Right atrium auricular region (tissue), 2 donors: ENCODE measurements at places on chromosomes 7 and 10.

DNA sequence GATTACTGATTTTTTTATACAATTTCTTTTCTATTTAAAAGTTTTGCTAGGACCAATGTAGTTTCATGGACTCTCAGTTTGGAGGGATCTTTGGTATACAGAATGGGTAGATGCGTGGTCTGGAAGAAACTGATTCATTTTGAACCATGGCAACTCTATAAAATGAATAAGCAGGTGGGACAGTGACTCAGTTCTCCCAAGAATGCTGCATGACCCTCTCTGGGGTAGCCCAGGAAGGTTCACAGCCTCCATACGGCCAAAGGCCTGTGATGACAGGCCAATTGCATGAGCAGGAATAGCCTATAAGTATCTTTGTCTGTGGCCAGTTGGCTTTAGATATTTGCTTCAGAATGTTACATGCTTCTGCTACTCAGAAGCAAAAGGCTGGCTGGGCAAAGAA is 113.3 kb upstream of the RSU1 start:
- H3K4me1 ChIP-seq = no peaks in the 10 kb centered on the region
- DNase-seq = no peak
- H3K4me3 ChIP-seq = no peak overlapping the region
- H3K36me3 ChIP-seq = no peaks in the 10 kb centered on the region

GRCh38 chr7:151000897-151001495 is 10.2 kb downstream of the NOS3 start:
- H3K4me3 ChIP-seq = no peak overlapping the region
- no peaks in the 10 kb centered on the region for H3K4me1 ChIP-seq
- no peaks in the 10 kb centered on the region for H3K36me3 ChIP-seq
- H3K27me3 ChIP-seq = no peaks in the 10 kb centered on the region
- no peak for DNase-seq
- no peak overlapping the region for H3K27ac ChIP-seq

GRCh38 chr7:112940314-112940732 is 146.3 kb downstream of the GPR85 start:
- peak overlapping the region; percentile 75 for H3K27ac ChIP-seq
- H3K36me3 ChIP-seq = no peaks in the 10 kb centered on the region
- no peaks in the 10 kb centered on the region for H3K27me3 ChIP-seq
- peak overlapping the region; percentile 49 for H3K4me3 ChIP-seq
- peaks cover 31% of the 10 kb centered on the region for H3K4me1 ChIP-seq

DNA sequence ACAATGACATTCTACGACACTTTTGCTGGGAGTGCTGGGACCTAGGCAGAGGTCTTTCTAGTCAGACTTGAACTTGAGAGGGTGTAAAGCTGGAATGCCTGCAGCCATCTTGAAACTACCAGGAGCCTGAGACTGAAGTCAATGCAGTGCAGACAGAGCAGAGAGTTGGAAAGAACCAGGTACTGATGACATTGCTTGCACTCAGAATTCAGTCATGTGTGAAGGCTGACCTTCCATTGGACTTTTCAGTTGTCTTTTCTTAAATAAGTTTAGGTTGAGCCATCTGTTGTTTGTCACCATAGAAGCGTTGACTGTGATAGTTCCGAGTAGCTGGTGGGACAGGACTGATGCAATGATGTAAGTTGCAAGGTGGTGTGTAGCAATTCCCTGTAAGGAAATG is 3.1 kb upstream of the PLPP4 start:
- no peaks in the 10 kb centered on the region for H3K4me1 ChIP-seq
- no peak overlapping the region for H3K4me3 ChIP-seq
- peaks cover 14% of the 10 kb centered on the region for H3K27me3 ChIP-seq
- DNase-seq = no peak
- H3K36me3 ChIP-seq = no peaks in the 10 kb centered on the region

DNA sequence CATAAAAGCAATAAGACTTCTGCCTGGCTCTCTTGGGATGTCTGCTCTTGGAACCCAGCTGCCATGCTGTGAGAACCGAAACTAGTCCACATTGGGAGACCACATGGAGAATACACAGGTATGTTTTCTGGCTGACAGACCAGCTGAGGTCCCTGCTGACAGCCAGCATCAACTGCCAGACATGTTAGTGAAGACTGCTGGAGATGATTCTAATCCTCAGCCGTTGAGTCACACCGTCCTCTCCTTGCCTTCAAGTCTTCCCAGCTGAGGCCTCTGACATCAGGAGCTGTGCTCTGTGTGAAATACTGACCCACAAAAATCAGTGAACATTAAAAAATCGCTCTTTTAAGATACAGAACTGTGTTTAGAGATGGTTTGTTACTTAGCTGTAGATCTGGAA is 36.9 kb upstream of the AGR2 start:
- H3K36me3 ChIP-seq = no peaks in the 10 kb centered on the region
- no peak overlapping the region for H3K27ac ChIP-seq
- H3K4me3 ChIP-seq = no peak overlapping the region
- no peaks in the 10 kb centered on the region for H3K27me3 ChIP-seq
- H3K4me1 ChIP-seq = no peaks in the 10 kb centered on the region
- DNase-seq = no peak

GRCh38 chr7:149753375-149754233 is 19.8 kb downstream of the ZNF467 start:
- H3K4me1 ChIP-seq = no peaks in the 10 kb centered on the region
- no peak for DNase-seq
- H3K4me3 ChIP-seq = no peak overlapping the region
- H3K36me3 ChIP-seq = no peaks in the 10 kb centered on the region
- H3K27ac ChIP-seq = no peak overlapping the region

- no peak overlapping the region for H3K27ac ChIP-seq
- no peaks in the 10 kb centered on the region for H3K27me3 ChIP-seq
- H3K36me3 ChIP-seq = no peaks in the 10 kb centered on the region
- no peak overlapping the region for H3K4me3 ChIP-seq
- no peak for DNase-seq
These were observed 1017.6 kb downstream of the SORCS3 start for GRCh38 chr10:105658696-105659095.

- H3K27ac ChIP-seq = no peak overlapping the region
- DNase-seq = no peak
- H3K4me1 ChIP-seq = no peaks in the 10 kb centered on the region
- H3K4me3 ChIP-seq = no peak overlapping the region
- no peaks in the 10 kb centered on the region for H3K36me3 ChIP-seq
These were observed 398.5 kb upstream of the AKR1E2 start for GRCh38 chr10:4427532-4427931.

- H3K27me3 ChIP-seq = no peaks in the 10 kb centered on the region
- H3K27ac ChIP-seq = peak overlapping the region; percentile 20
- peaks cover 46% of the 10 kb centered on the region for H3K36me3 ChIP-seq
These were observed 67.9 kb upstream of the AFAP1L2 start for GRCh38 chr10:114471906-114472876.

DNA sequence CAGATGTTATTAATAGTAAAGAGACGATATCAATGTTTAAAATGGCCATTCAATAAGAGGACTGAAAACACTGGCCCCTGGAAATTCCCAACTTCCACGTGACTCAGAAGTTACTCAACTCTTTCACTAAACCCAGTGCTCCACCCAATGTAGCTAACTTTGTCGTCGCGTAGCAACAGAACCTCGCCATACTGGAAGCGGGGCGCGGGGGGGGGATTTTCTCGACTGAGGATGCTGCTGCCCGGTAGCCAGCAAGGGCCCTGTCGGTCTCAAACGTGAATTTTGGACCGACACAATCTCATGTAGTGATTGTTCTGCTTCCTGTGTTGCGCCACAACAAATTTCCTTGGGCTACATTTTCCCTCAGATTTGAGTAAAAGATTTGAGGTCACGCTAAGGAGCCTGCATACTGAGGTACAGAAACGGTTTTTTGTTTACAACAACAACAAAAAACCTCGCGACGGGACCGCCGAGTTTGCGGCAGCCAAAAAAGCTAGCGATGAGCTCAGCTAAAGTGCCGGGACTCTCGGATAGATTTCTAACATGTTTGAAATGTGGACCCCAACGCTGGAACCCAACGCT is 977 bp upstream of the SFR1 start:
- peak overlapping the region; percentile 99 for H3K27ac ChIP-seq
- peaks cover 11% of the 10 kb centered on the region for H3K4me1 ChIP-seq
- no peaks in the 10 kb centered on the region for H3K27me3 ChIP-seq
- H3K4me3 ChIP-seq = peak overlapping the region; percentile 69
- no peaks in the 10 kb centered on the region for H3K36me3 ChIP-seq

DNA sequence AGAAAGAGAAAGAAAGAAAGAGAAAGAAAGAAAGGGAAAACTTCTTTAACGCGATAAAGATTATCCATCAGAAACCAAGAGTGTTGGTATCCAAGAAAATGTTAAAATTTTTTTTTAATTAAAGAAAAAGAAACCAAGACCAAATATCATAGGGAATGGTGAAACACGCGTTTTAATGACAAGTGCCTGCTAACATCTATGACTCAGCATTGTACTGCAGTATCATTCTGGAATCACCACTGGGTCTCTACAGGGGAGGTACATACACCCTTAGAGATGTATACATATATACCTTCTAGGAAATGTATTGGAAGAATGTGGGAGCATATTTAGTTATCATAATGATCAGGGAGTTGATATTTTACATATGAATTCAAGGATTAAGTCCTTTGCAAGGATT is 32.1 kb upstream of the PIK3AP1 start:
- no peaks in the 10 kb centered on the region for H3K27me3 ChIP-seq
- H3K27ac ChIP-seq = no peak overlapping the region
- no peaks in the 10 kb centered on the region for H3K4me1 ChIP-seq
- DNase-seq = no peak

- no peak overlapping the region for H3K4me3 ChIP-seq
- no peaks in the 10 kb centered on the region for H3K4me1 ChIP-seq
- no peaks in the 10 kb centered on the region for H3K27me3 ChIP-seq
These were observed 76.9 kb upstream of the RSBN1L start for GRCh38 chr7:77619314-77619713.

- DNase-seq = no peak
- no peaks in the 10 kb centered on the region for H3K4me1 ChIP-seq
- no peak overlapping the region for H3K27ac ChIP-seq
- no peaks in the 10 kb centered on the region for H3K27me3 ChIP-seq
- peaks cover 5% of the 10 kb centered on the region for H3K36me3 ChIP-seq
- H3K4me3 ChIP-seq = no peak overlapping the region
These were observed 49.9 kb downstream of the TRIM24 start for GRCh38 chr7:138510003-138510402.

GRCh38 chr7:87188930-87189329 is 30.6 kb downstream of the TMEM243 start:
- H3K27ac ChIP-seq = no peak overlapping the region
- no peak for DNase-seq
- no peaks in the 10 kb centered on the region for H3K4me1 ChIP-seq
- H3K36me3 ChIP-seq = peaks cover 95% of the 10 kb centered on the region

- no peaks in the 10 kb centered on the region for H3K4me1 ChIP-seq
- no peak overlapping the region for H3K27ac ChIP-seq
- no peaks in the 10 kb centered on the region for H3K36me3 ChIP-seq
- H3K4me3 ChIP-seq = no peak overlapping the region
- peak; percentile 38 for DNase-seq
These were observed 16.6 kb downstream of the GTF2I start for GRCh38 chr7:74674166-74674565.

DNA sequence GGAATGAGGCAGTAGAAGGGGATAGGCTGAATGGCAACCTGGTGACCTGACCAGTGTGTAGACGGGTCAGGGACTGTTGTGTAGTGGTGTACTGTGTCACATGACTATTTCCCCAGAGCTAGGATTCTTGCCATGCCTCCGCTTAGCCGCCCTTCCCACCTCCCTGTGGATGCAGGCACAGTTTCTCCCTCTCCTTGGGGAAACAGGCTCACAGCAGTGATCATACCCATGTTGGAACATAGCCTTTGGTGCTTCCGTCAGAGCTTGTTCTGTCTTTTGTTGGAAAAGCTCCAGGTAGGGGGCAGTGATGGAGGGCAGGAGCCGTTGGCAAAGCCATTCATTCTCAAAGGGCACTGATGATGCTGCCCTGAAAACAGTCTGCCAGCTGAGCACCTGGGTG is 44.3 kb downstream of the OGDH start:
- H3K4me1 ChIP-seq = no peaks in the 10 kb centered on the region
- H3K36me3 ChIP-seq = peaks cover 56% of the 10 kb centered on the region
- DNase-seq = no peak
- H3K27me3 ChIP-seq = no peaks in the 10 kb centered on the region
- peak overlapping the region; percentile 73 for H3K27ac ChIP-seq

GRCh38 chr10:121244818-121245217 is 353.4 kb downstream of the FGFR2 start:
- H3K4me1 ChIP-seq = no peaks in the 10 kb centered on the region
- no peak overlapping the region for H3K4me3 ChIP-seq
- no peak for DNase-seq
- no peak overlapping the region for H3K27ac ChIP-seq
- H3K36me3 ChIP-seq = no peaks in the 10 kb centered on the region
- no peaks in the 10 kb centered on the region for H3K27me3 ChIP-seq

DNA sequence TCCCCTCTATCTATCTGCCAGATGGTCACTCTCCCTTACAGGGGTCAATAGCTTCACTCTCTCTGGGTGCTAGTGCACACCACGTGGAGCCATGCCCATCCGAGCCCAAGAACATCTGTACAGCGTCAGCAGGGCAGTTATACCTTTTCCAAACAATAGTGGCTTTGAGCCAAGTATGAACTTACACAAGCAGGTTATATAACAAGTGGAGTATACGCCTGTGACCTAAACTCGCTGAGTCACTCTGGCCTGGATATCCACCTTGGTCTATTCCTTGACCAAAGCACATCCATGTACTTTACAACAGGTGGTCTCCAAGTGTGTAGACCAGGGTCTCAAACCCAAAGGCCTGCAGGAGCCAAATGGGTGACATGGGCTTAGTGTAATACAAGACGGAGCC is 20.3 kb downstream of the PLAC9 start:
- H3K4me1 ChIP-seq = no peaks in the 10 kb centered on the region
- H3K27me3 ChIP-seq = no peaks in the 10 kb centered on the region
- no peak for DNase-seq
- H3K4me3 ChIP-seq = no peak overlapping the region
- peaks cover 73% of the 10 kb centered on the region for H3K36me3 ChIP-seq

DNA sequence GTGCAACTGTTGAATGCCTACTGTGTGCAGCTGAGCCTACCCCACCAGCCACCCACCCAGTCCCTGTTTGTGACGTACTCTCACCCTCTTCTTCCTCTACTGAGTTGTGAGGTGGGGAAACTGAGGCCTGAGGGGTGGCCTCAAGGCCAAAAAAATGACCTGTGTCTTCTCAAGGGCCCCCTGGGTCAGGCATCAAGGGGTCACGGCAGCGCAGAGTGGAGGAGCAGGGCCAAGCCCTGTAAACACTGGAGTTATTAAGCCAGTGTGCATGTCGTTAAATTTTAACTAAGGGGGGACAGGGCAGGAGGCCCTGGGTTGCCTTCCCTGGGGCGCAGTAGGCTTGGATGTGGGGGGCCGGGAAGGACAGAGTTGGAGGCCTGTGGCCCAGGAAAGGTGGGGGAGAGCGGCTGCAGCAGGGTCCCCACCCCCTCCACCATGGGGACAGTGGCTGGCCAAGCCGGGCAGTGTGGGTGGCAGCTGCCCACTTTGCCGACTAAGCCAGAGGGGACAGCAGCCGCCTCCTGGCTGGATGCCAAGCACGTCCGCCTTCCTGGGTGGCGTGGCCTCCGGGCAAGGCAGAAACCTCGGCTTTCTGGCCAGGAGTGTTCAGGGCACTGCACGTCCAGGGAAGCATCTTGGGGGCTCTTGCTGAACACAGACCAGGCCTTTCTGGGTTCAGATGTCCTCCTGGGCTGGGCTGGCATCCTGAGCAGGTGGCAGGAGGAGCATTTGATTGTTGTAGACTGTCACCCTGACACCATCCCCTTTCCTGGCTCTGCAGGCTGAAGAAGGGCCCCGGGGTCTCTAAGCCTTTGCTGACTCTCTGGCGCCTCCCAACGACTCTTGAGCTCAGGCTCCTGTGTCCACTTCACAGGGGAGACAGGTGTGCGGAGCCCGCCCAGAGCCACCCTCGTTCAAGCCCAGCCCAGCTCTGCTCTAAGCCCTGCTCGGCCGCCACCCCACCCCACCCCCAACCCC is 1.9 kb downstream of the SLC29A4 start:
- H3K27me3 ChIP-seq = no peaks in the 10 kb centered on the region
- no peak for DNase-seq
- no peak overlapping the region for H3K27ac ChIP-seq
- no peak overlapping the region for H3K4me3 ChIP-seq
